ENCODE measurements at places on chromosomes 13 and 19. TPM values are rescaled to one million over a fixed set of nuclear protein-coding genes. Genes with fewer than 3 reads are reported as not detected.

AMH gene
- 3.5 TPM for total RNA-seq

MRPL54 gene
- 75.1 TPM for total RNA-seq

KCNJ14 gene
- total RNA-seq, result 2.1 TPM

SEMA6B gene
- total RNA-seq, result not detected

PSG6 gene
- total RNA-seq, result not detected

GSX1 gene
- not detected for total RNA-seq

FOXA3 gene
- not detected for total RNA-seq

IGLON5 gene
- not detected for total RNA-seq

TSHZ3 gene
- total RNA-seq, result 4.1 TPM

LINGO3 gene
- 0.20 TPM for total RNA-seq

FAM32A gene
- total RNA-seq, result 46.7 TPM
